Anterior cingulate cortex (tissue), 58 donors: ENCODE measurements at places on chromosomes 7 and 10.
A peak's percentile ranks its signal among the peaks of the same experiment; 100 is the strongest.

- DNase-seq, result no peak
These were observed 4.3 kb upstream of the AKR1C3 start for GRCh38 chr10:5089865-5090264.

- DNase-seq, result no peak
These were observed 123.9 kb upstream of the FAM171A1 start for GRCh38 chr10:15494850-15495506.

GRCh38 chr7:77561352-77561751, 24.3 kb downstream of the PTPN12 start:
- DNase-seq, result no peak

DNA sequence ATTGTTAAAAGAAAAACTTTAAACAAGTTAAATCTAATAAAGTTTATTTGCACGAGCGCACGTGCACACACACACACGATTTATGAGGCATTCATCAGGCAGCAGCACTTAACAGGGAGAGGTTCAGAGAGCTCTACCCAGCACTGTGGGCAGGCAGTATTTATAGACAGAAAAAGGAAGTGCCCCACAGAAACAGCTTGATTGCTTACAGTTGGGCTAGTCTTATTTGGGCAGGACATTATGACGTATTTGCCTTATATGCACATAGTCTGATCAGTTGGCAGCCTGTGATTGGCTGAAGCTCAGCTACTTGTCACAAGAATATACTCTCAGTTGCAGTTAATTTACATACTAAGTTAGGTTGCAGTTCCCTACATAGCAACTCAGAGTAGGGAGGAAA, 1.2 kb upstream of the SDHAF3 start:
- peak; percentile 14 for DNase-seq

DNA sequence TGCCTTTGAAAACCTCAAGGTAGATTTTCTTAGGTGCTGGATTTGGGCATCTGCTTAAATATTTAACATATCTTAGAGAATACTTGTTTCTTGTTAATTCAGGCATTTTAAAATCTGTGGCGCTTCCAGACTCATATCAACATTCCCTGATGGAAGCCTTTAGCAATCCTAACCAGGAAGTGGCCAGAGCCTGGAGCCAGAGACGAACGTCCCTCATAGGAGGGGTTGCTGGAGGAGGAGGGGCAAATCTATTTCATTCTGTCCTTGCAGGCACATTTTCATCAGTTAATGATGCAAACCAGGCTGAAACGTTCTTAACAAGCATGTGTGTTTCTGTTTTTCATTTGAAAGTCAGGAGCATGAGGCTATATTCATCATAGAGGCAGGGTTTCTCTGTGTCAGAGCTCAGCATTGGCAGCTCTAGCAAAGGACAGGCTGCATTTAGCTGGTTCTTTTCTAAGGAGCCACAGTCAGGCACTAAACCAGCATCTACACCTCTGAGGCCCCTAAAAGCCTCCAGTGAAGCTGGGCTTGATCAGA, 17.8 kb upstream of the IFIT2 start:
- peak; percentile 16 for DNase-seq

DNA sequence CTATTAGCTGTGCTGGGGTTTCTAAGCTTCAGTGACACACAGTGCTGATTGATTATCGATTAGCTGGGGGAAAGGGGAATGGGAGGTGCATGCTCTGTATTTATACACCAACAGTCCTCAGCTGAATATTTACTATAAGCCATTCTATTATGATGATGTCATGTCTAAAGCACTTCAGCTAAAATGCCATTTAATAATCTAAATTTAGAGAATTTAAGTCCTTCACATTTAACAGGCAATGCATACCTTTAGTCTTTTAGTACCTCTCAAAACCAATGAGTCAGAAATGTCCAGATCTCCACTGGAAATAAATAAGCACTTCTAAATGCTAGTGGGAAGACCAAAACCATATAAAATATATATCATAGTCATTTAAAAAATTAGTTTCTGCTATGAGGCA, 24.6 kb downstream of the RPP38 start:
- DNase-seq, result no peak

- no peak for DNase-seq
These were observed 32.7 kb downstream of the FOXL3 start for GRCh38 chr7:322708-323111.

GRCh38 chr7:35797311-35797710, 3.5 kb upstream of the SEPTIN7 start:
- DNase-seq, result no peak

- DNase-seq, result no peak
These were observed 10.5 kb downstream of the DAGLB start for GRCh38 chr7:6437251-6437650.

DNA sequence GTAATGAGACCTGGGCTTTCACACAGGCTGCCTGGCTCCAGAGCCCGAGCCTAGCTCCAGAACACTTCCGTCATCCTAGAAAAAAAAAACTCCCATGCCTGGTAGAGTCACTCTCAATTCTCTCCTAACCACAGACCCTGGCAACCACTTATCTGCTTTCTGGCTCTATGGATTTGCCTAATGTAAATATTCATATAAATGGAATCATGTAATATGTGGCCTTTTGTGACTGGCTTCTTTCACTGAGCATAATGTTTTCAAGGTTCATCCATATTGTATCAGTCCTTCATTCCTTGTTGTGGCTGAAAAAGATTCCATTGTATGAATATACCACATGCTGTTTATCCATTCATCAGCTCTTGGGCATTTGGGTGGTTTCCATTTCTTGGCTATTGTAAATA, 167.7 kb upstream of the MKLN1 start:
- DNase-seq, result no peak

DNA sequence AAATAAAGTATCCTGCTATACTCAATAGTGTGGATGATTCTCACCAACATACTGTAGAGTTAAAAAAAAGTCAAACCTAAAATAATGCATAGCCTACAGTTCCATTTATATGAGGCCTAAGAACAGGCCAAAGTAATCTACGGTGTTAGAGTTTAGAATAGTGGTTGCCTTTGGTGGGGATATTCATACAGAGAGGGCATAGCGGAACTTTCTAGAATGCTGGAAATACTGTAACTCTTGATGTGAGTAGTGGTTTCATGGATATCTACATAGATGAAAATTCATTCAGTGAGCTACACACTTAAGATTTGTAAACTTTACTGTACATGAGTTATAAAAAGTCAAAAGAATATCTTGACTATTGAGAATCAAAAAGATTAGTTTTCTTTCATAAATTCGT, 349.9 kb upstream of the NFE2L3 start:
- DNase-seq, result no peak

GRCh38 chr10:17836942-17837341, 27.8 kb downstream of the MRC1 start:
- no peak for DNase-seq

- no peak for DNase-seq
These were observed 25.1 kb upstream of the ELOVL3 start for GRCh38 chr10:102200751-102201640.

GRCh38 chr7:150753826-150754603, 16.8 kb downstream of the GIMAP5 start:
- no peak for DNase-seq

- DNase-seq, result no peak
These were observed 2.0 kb upstream of the AOAH start for GRCh38 chr7:36726311-36726710.

GRCh38 chr7:132469681-132470080, 106.6 kb downstream of the PLXNA4 start:
- DNase-seq, result no peak

DNA sequence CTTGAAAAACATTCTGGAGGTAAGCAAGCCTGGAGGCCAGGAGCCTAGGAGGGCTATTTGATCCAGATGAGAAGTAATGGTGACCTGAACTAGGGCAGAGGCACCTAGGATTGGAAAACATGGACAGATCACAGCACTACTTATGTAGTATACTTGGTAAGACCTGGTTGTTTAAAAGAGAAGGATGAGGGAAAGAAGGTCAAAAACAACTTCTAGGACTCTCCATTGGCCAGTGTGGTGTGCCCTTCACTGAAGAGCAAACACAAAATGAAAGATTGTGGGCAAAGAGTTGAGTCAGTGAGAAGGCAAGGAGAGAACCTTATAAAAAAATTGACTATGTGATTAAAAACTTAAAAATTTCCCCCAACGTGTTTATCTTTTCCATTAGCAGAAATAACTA, 14.3 kb downstream of the ANKRD1 start:
- DNase-seq, result no peak

DNA sequence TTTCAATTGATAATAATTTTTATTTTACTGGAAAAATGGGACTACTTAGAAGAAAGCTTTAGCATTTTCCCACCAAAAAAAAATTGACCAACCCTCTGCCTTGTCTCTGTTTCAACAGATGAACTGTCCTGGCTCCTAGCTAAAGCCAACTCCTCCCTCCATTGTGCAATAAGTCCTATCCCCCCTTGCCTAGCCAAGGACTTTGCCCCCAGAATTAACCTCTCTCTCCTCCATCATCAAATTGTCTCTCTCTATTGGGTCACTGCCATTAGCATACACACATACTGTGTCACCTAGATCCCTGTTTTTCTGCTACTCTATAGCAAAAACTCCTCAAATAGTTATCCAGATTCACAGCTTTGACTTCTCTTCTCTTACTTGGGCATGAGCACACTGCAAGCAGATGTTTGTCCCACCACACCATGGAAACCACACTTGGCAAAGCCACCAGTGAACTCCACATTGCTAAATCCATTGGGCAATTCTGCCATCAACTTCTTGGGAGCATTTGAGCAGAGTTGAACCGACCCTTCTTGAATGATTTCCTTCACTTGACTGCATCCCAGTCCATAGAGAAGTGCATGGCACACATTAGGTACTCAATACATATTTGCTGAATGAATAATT, 91.4 kb upstream of the NEBL start:
- DNase-seq, result no peak

GRCh38 chr10:31963589-31963980, 35.0 kb upstream of the ARHGAP12 start:
- DNase-seq, result no peak

GRCh38 chr7:159218607-159219006, 73.9 kb upstream of the VIPR2 start:
- no peak for DNase-seq

DNA sequence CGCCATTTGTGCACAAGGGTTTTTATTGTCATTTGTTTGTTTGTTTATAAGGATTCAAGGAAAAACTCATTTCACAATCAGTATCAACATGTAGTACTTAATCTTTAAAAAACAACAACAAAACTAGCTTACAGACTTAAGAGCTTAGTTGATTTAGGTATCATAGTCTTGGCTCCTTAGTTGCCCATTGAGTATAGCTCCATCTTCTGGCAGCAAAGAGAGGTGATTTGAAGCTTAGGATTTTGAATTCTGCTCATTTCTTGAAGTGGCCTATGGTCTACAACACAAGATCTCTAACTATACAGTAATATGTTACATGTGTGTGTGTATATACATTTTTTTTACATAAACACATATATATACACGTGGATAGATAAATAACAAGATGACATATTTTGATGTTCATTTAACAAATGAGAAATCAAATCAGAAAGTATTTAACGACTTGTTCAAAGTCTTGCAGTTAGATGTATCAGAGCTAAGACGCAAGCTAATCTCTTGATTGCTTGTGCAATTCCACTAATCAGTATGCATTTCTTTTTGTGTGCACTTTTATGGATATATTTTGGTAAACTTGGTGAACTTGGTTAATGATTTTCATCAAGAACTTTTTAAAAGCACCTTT, 307.3 kb downstream of the CAMK1D start:
- no peak for DNase-seq

GRCh38 chr7:135932131-135932530, 45.0 kb downstream of the MTPN start:
- DNase-seq, result no peak

DNA sequence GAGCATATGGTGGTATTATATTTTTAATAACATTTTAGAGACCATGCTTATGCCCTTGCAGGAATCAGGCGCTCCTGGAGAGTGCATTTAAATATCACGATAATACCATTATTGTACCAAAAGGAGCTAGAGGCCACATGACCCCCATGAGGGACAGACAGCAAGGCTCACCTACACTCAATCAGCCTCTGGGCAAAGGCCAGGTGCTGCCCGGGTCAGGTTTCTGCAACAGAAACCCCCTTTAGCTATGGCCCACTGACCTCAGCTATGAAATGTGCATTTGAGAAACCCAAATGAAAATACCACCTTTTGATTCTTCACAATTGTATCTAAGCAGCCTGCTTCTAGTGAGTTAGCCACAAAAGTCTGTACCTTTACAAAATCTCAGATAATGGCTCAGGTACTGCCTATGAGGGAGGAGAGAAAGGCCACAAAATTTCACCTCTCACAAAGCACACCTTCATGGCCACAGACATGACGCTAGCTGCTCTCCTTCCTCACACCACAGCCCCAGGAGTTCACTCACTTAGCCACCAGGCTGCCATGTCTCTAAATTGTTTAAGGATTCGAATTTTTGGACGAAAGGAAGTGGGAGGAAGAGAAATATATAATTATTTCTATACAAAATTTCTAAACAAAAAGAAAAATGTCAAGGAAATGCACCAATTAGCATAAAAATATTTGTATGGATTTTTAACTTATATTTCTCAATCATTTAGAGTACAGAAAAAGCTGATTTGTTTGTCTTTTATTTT, 79.9 kb downstream of the GLI3 start:
- DNase-seq, result no peak

DNA sequence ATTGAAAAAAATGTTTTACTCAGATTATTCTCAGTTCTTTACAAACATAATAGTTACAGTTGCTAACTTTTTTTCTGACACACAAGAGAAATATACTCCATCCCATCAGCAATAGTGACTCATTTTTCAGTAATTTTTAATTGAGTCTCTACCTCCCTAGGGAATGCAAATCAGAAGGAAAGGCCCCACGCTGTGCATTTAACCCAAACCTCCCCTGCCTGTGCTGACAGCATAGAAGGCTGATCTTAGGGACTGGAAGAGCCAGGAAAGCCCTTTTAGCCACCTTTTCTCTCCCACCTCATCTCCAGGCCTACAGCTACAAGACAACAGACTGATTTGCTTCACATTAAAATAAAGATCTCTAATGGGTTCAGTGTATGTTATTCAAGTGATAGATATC, 24.7 kb upstream of the PIK3CG start:
- no peak for DNase-seq
